Central memory CD8-positive, alpha-beta T cell (primary cell): ENCODE measurements at places on chromosomes 16 and 17.

DNA sequence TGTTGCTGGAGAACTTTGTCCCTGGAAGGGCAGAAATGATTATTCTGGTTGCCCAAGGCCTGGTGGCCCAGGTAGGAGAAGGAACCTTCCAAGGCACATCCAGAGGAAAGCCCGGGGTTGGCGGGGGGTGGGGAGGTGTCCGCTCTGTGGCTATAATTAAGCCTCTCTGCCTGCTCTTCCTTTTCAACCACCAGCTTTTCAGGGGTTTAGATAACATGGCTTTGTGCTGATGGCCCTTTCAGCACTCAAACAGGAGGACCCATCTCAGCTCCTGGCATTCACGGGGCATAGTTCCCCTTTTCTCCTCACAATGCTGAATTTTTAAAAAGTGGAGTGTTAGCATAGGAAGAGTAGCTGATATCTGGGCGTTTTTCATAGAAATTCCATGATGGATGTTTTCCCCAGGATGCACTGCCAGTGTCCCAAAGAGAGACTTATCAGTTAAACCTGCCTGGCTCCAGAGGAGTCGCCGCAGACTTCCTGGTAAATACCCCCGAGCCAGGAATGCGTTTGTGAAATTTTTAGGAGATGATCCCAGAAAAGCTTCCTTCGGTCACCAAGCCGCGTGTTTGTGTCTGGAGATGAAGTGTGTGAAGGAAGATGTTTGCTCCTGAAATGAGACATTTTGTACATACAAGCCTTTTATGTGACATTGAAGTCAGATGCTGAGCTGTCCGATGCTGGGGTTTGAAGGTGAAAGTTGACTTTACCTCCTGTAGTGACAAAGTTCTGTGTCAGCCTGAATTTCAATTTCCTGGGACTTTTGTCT, 188.5 kb downstream of the MSI2 start:
- no peak for DNase-seq

- DNase-seq, result no peak
Observed at GRCh38 chr16:50153596-50154419, 702 bp downstream of the TENT4B start.

DNA sequence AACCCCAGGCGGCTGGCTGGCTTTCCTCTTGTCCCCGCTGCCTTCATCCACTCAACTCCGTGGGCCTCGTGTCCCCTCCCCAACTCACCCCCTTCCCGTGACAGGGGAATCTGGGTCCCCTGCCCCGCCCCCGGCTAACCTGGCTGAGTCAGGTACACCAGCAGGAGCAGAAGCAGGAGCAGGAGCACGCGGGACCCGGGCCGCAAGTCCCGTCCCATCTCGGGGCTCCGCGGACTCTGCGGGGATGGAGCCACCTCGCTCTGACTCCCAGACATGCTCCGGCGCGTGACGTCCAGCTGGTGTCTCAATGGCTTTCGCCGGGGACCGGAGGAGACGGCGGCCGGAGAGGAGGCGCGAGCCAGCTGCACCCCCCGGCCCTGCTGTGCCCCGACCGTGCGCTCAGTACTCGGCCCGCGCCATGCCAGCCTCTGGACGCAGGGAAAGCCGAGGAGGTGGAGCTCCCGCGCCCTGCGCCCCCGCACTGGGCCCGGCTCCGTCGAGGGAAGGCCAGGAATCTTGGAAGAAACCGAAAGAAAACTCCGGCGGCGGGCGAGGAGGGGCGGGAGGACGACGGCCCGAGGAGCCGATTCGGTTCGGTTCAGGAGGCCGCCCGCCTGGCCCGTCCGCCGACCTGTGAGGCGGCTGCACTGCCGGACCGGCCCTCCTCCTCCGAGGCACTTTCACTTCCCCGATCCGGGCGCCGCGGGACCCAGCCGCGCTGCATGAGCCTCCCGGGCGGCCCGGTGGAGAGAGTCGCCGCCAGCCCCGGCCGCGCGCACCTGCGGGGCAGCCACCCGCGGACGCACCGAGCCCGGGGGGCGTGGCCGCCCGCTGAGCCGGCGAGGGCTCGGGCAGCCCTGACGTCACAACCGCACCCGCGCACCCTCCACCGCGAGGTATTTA, at the start of the genes CXCL16 and ZMYND15:
TSS of gene CXCL16 (minus strand) at position 807 of the 903 bp plus-strand sequence. CDS start at position 218, 589 bp downstream.
TSS of gene ZMYND15 (plus strand) at position 712 of the 903 bp plus-strand sequence. CDS start 716 bp downstream, outside the sequence.
- peak; percentile 50 for DNase-seq

DNA sequence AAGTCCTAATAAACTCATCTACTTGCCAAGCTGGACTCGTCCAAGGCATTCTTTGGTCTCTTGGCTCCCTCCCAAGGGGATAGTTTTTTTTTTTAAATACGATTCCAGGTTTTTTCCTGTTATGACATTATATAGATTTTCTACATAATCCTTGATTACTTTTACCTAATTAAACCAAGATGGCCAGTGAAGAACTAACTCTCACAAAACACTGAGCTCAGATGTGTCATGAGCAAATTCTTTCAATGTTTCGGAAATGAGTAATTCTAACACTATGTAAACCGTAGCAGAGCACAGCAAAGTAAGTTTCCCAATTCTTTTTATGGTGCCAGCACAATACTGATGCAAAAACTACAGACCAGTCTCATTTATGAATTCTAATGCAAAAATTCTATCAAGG, 1.8 kb downstream of the ZNF23 start:
- DNase-seq, result no peak

DNA sequence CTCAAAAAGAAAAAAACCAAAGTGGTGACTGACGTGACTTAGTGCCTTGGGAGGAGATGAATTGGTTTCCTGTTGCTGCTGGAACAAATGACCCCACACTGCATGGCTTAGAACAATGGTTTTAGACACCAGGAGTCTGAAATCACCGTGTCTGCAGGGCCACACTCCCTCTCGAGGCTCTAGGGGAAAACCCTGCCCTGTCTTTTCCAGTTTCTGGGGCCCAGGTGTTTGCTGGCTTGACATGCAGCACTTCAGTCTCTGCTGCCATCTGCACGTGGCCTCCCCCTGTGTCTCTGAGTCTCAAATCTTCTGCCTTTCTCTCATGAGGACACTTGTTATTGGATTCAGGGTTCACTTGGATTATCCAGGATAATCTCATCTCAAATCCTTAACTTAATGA, 323.8 kb upstream of the TNRC6C start:
- DNase-seq, result no peak

DNA sequence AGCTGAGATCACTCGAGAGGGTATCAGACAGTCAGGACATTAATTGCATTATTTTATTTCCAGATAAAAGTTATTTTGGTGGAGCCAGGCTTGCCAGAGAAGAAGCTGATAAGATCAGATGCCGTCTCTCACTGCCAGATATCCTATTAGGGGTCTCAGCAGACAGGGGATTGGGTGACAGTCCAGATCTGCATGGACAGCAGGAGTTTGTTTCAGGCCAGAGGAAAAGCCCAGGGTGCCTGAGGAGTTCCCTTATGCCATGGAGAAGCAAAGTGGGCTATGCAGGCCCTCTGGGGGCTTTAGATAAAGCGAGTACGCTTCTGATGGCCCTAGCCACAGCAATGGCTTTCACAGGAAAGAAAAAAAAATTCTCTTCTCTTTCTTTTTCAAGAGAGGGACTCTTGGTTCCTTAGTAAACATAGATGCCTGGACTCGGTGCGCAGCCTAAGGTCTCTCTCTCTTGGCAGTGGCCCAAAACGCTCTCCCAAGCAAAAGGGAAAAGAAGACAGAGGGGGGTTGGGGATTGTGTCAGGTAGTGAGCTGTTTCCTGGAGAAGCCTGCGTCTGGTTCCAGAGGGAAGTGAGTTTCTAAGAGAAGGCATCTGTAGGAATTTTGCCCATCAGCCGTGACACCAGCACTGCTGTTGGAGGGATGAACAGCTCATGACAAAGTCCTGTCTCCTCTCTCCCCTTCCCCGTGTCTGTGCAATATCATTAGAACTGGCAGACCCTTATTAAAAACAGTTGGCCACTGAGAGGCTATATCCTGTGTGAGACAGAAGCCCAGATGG, 166.3 kb upstream of the FOXF1 start:
- no peak for DNase-seq

GRCh38 chr17:81332914-81333528, 37.9 kb upstream of the SLC38A10 start:
- no peak for DNase-seq

GRCh38 chr17:77002103-77003045, 134.2 kb downstream of the MGAT5B start:
- DNase-seq, result no peak

DNA sequence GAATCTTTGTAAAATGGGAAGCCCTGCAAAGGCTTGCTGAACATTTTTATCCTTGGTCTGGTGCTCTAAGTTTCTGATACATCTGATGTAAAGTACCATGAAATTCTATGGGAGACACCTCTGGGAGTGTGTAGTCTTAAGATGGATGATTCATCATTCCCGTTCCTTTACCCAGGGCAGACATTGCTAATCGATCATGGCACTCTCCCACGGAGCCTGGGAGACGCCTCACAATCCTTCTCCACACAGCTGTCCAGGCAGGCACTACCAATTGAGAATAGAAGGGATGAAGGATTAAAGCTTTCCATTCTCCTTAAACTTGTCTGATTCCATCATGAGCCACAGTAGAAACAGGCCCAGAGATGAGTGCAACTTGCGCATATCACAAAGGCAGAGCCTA, 144.8 kb downstream of the GSG1L start:
- no peak for DNase-seq

GRCh38 chr16:14240964-14241363, 169.8 kb downstream of the MRTFB start:
- no peak for DNase-seq

- no peak for DNase-seq
Observed at GRCh38 chr16:88315543-88316105, 67.1 kb upstream of the ZNF469 start.
